ENCODE measurements at places on chromosomes 1 and 21.
A peak's percentile ranks its signal among the peaks of the same experiment; 100 is the strongest.

GRCh38 chr1:234925440-234926263 is 203.0 kb downstream of the TOMM20 start:
- peak; percentile 84 for DNase-seq

DNA sequence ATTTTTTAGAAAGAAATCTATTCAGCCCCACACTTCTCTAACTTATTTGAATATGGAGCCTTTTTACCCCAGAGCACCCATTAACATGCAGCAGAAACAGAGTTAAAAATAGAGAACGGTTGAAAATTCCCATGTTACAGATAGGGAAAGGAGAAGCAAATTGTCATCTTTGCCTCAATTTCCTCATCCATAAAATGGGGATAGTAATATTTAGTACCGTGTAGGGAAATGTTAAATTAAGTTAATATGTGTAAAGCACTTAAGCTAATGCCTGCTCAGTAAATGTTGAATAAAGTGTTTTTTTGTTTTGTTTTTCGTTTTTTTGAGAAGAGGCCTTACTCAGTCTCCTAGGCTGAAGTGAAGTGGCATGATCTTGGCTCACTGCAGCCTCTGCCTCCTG is 50.3 kb downstream of the NAV1 start:
- no peak for DNase-seq

- no peak for DNase-seq
These were observed 50.7 kb downstream of the UMODL1 start for GRCh38 chr21:42121794-42122193.

DNA sequence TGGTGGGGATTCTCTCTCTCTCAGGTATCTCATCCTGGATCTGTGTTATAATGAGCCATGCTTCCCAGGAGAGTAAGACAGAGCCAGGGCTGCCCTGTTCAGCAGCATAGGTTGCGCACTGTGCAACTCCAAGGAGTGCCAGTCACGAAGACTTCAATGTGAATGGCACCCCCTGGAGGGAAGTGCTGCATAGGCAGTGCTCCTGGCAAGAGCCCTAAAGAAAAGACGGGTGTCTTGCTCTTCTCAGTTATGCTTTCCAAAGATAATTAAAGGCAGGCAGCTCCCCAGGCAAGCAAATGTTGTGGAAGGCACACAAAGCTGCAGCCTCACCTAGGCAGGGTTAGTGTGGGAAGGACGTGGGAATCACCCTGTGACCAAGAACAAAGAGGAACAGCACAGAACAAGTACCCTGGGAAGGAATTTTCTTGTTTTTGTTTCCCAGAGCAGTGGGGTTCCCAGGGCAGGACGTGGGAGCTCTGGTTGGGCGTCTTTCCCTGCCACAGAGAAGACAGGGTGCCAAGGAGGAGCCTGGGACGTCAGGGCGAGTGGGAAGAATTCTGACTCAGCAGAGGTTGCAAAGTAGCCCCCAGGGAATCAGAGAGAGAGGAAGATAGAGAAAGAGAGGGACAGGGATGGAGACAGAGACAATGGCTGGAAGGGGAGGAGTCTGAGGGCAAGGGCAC is 120.9 kb downstream of the KCNN3 start:
- no peak for DNase-seq

- no peak for DNase-seq
These were observed 316.5 kb downstream of the LMX1A start for GRCh38 chr1:165039996-165040395.

GRCh38 chr1:172054172-172054571 is 212.9 kb downstream of the DNM3 start:
- no peak for DNase-seq

DNA sequence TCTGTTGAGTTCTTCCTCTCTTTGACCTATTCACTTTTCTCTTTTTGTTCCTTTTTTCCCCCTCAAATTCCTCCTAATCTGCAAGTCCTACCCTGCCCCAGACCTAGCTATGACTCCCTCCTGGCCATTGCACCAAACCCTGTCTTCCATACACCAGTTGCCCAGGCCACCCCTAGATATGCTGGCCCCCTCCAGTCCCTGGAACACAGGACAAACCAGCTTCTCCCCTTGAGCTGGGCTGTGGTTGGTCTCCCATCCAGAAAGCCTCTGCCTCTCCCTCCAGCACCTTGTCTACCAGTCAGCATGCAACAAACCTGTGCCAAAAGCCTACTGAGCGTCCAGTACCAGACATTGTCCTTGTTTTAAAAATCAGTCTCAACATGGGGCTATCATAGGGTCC is 59.4 kb downstream of the ELK4 start:
- DNase-seq, result no peak

DNA sequence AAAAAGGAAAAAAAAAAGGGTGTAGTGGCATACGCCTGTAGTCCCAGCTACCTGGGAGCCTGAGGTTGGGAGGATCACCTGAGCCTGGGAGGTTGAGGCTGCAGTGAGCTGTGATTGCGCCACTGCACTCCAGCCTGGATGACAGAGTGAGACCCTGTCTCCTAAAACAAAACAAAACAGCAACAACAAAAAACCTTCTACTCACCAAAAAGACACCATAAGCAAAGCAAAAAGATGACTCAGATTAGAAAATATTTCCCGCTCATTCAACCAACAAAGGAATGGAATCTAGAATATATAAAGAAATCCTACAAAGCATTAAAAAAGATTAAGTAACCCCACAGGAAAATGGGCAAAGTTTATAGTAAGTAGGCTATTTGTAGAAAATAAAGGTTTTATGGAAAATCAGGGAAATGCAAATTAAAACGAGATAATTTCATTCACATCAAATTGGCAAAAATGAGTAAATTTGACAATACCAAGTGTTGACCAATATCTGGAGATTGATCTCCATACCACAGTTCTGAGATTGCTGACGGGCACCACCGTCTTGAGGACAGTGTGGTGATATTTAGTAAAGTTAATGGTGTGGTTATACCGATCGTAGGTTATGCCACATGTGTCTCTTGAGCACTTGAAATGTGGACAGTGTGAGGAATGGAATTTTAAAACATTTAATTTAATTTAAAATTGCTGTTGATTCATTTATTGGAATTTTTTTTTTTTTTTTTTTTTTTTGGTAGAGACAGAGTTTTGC is 54.0 kb downstream of the PIK3CD start:
- no peak for DNase-seq

DNA sequence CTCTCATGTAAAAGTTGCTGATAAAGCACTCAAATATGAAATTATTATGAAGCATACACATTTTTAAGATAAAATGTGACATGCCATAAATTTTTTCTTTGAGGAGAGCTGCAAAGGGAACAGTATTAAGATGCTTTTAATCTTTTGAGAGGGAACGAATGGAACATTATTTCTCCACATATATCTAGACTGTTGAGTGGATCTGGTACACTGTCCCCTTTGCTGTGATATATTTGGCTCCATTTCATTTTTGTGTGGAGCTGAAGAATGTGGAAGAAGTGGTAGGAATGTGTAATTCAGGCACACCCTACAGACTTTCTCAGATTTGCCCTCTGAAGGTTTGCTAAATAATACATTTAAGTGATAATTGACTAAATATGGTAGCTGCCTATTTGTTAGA is 31.7 kb downstream of the PGM1 start:
- peak; percentile 23 for DNase-seq

- no peak for DNase-seq
These were observed 64.3 kb upstream of the COL6A1 start for GRCh38 chr21:45917241-45917640.

DNA sequence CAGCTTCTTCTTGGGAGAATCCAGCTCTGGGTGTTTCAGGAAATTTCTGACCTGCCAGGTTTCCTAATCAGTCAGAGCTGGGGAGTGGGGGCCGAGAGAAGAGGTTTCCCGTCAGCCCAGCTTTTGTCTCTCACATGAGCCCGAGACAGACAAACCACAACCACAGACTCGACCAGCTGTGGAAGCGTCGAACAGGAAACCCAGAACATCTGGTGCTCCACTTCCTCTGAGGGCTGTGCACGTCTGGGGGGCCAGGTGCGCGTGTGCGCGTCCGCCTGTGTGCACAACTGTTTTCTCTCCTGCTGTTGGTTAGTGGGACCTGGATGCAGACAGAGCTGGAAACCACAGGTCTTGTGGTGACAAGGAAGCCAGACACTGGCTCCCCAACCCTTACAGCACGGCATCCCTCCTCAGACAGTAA is 113.0 kb upstream of the SLC25A33 start:
- no peak for DNase-seq

DNA sequence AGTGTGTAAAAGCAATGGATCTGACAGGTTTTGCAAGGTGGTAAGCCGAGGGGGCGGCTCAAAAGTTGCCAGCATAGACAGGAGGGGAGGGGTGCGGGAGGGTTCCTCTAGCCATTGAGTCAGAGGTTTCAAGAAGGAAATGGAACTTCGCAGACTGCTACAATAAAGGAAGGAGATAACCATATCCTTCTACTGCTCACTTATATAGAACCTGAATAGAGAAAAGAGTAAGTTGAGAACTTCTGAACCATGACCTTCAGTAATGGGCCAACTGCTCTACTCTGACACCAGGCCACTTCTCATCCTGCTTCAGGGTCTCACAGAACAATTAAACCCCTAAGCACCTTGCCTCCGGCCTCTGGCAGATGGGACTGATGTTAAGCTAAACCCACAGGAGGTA is 26.3 kb upstream of the BCAR3 start:
- no peak for DNase-seq

- no peak for DNase-seq
These were observed 111.9 kb upstream of the TENT5C start for GRCh38 chr1:117493906-117494305.

GRCh38 chr1:169109561-169110134 is 3.2 kb downstream of the ATP1B1 start:
- DNase-seq, result peak; percentile 64

DNA sequence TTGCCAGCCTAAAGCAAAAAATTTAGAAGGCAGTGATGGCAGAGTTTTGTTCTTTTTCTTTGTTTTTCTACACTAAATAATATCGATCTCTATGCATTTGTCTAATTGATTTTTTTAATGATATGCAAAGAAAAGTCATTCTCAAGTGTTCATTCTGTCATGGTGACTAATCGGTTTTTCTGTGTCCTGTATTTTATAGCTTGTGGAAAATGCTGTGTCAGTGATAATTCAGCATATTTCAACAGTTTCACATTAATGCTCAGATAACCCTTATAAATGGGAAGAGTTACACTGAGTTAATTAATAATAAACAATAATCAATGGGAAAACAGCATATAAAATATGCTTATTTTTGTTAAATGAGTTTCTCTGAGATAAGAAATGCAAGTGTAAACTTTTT is 824.9 kb downstream of the AMY1C start:
- no peak for DNase-seq

DNA sequence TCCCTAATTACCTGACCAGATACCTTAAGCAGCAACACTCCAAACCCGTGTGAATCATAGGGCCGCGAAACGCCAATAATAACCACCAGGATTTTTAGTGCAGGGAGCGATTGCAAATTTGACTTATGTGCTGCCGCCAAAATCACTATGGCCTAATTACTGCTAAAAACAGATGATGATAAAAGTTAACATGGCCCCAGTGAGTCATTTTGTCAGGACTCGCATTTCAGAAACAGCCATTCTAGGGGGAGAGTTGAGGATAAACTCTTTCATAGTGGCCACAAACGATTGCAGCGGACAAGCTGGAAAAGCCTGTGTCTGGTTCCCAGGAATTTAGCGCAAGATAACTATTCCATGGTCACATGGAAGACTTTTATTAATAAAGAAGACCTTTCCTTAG is 103.4 kb downstream of the HLX start:
- no peak for DNase-seq

- peak; percentile 25 for DNase-seq
These were observed 58.4 kb upstream of the MYOCOS start for GRCh38 chr1:171563675-171564074.

- DNase-seq, result peak; percentile 36
These were observed 65.8 kb downstream of the AK5 start for GRCh38 chr1:77347646-77348045.

DNA sequence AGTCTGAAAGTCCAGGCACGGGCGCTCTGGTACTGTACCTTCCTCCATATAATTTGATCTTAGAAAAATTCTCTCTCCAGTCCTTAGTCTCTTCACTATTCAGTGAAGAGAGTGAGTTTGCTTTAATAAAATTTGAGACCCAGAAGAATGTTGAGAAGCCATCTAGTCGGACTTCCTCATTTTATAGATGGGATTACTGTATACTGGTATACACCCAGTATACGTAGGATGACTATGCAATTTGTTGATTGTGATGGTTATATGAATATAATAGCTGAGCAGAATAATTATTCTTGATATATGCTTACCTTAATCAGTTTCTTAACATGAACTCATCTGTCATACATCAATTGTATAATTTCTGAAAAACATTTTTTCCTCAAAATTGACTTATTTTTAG is 328.0 kb upstream of the B3GALT2 start:
- DNase-seq, result no peak

DNA sequence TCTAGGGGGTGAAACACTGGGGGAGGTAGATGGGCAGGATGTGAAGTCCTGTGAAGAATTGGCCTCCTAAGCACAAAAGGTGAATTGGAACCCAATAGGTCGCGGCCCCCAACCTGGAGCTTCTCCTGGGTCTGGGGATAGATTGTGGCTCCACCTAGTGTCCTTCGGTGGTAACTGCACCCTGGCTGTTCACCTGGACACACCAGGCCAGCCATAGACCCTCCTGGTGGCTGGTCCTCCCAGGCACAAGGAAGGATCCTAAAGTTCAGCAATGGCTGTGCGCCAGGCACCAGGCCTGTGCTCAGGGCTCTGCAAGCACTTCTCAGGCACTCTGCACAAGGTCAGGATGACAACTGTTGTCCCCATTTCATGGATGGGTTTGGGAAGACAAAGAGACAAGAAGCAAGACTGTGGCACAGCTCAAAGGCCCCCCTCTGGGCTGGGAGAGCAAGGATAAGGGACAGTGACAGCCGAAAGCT is 13.5 kb downstream of the ESPN start:
- peak; percentile 80 for DNase-seq

DNA sequence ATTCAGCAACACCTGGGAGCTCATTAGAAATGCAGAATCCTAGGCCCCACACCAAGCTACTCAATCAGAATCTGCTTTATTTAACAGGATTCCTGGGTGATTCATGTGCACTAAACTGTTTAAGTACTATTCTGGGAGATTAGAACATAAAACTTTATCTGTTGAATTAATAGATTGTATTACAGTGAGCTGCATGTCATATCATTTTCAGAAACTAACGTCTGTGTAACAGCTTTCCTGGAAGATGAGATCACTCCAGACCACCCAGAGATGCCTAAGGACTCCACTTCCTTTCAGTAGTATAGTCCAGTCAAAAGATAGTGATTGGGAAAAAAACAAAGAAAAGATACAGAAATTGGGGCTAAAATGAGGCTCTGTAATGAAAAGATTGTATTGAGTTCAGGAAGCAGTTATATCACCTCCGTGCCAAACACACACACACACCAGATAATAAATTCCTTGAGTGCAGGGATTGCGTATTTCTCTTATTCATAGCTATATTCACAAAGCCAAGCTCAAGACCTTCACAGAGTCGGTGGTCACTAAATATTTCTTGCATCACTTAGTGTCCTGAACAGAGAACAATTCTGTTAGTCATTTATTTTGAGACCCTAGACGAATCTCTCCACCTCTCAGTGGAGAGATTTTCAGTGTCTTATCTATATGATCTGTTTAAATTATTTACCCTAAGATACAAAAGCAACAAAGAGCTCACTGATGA is 178.2 kb downstream of the DSCAM start:
- DNase-seq, result no peak

All from AG08396 (cell line).